ENCODE measurements at places on chromosomes 13 and 19.
A peak's percentile ranks its signal among the peaks of the same experiment; 100 is the strongest.

GRCh38 chr13:113663934-113664333, 3.1 kb upstream of the GRK1 start:
- no peak for DNase-seq

- no peak for DNase-seq
These were observed 5.8 kb downstream of the PCDH9 start for GRCh38 chr13:67224148-67224846.

DNA sequence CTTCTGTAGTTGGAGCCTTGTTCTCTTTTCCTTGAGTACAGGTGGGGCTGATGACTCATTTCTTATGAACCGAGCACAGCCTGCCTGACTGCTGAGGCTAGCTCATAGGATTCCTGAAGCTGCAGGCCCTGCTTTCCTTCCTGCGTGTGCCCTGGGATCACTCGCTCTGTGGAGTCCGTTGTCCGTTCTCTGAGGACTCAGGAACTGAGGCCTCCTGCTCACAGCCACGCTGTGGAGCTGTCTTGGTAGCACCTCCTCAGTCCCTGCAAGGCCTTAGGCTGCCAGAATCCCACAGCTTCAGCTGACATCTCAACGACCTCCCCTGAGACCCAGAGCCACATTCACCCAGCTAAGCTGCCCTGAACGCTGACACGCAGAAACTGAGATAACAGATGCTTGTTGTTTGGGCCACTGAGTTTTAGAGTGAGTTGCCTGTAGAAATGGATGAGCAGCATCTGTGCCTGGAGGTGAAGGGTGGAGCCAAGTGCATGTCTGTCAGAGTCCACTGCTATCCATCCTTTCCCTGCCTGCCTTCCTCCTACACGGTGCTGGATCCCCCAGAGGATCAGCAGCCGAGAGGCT, 72.9 kb downstream of the ARHGEF7 start:
- no peak for DNase-seq

- no peak for DNase-seq
These were observed 5.1 kb downstream of the REEP6 start for GRCh38 chr19:1495799-1496713.

- DNase-seq: no peak
These were observed 183.0 kb downstream of the TSHZ3 start for GRCh38 chr19:31166206-31166605.

- DNase-seq: no peak
These were observed 346.7 kb downstream of the ITGBL1 start for GRCh38 chr13:101799196-101799595.

GRCh38 chr13:73190477-73190876, 131.7 kb downstream of the KLF5 start:
- no peak for DNase-seq

- DNase-seq: no peak
These were observed 16.9 kb upstream of the PARP4 start for GRCh38 chr13:24529478-24529877.

- no peak for DNase-seq
These were observed 12.8 kb downstream of the SCGB2B2 start for GRCh38 chr19:34664168-34664567.

GRCh38 chr19:54096617-54097106, 3.9 kb downstream of the OSCAR start:
- no peak for DNase-seq

DNA sequence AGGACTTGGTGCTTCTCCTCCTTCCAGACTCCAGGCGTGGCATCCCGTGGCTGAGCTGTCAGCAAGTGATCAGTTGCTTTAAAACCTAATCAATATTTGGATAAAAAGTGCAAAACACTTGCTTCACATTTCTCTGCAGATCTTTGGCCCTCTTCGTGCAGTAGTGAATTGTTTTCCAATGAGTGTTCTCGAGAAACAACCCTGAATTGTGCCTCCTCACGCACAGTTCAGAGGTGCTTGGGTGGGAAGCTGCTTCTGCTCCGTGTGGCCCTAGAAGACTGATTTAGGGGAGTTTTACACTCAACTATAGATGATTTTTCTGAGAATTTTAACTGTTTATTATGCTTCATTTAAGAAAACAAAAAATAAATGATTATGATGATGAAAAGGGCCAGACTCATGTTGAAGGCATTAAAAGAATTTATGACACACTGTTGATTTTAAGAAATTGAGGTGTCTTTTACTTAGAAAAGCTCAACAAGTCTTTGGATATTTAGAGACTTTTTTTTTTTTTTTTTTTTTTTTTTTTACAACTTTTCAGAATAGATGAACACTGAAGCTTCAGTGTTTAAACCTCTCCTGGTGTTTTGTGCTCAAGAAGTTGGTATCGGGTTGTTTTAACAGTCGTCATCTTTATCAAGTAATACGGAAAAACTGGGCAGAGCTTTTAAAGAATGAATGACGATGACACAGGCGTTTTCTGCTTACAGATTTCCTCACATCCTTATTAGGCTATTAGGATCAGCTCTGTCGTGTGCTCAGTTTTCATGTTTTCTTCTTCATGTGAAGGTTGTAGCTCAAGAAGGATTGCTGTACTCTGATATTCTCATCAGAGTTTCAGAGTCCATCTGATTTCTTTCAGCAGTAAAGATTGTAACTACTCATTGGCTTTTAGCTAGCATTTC, 39.5 kb upstream of the TEX29 start:
- no peak for DNase-seq

GRCh38 chr19:13181747-13182388, 31.7 kb downstream of the IER2 start:
- peak; percentile 65 for DNase-seq

DNA sequence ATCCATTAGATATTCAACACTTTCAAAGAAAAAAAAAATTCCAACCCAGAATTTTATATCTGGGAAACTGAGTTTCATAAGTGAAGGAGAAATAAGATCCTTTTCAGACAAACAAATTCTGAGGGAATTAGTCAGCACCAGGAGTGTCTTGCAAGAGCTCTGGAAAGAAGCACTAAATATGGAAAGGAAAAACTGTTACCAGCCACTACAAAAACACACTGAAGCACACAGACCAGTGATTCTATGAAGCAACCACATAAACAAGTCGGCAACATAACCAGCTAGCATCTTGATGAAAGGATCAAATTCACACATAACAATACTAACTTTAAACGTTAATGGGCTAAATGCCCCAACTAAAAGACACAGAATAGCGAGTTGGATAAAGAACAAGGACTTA, 368.4 kb upstream of the MIR17HG start:
- DNase-seq: no peak

DNA sequence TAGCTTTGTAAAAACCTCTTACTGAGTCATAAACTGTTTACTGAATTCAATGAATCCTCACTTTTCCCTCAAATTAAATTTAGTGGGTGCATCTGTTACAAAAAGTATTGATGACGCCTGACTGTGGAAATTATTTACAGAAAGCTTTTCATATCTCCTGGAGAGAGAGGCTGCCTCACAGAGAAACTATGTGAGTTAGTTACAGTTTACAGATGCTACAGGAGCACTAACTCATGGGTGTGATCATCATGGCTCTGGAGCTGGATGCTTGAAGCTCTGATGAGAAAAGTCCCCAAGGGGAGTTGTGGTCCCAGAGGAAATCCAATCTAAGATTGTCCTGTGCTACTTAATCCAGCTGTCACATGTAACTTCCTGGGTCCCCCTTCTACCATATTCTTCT, 590.8 kb downstream of the LMO7 start:
- no peak for DNase-seq

DNA sequence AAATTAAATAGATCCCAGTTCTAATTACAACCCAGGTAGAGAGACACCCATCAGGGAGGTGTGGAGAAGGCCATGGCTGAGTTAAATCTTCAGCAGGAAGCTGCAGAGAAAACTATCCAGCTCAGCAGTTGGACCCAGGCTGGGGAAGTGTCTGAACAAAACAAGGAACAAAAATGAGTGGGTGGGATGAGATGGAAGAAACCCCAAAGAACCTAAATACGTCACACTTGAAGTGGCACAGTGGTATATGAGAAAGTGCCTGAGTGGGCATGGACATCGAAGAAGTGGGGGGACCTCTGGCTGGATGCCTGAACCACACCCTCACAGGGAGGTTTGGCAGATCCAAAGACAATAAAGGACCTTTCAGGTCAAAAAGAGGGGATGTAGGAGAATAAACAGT, 3.5 kb upstream of the EPHX3 start:
- DNase-seq: no peak

DNA sequence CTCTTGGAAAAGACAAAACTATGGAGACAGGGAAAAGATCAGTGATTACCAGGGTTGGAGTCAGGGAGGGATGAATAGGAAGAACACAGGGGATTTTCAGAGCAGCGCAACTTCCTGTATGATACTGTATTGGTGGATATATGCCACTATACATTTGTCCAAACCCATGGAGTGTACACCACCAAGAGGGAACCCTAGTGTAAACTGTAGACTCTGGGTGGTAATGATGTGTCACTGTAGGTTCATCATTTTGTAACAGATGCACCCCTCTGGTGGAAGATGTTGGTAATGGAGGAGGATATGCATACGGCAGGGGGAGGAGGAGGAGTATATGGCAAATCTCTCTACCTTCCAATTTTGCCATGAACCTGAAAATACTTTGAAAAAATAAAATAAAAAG, 68.1 kb downstream of the UFM1 start:
- no peak for DNase-seq

- no peak for DNase-seq
These were observed 881.1 kb downstream of the PCDH9 start for GRCh38 chr13:66348745-66349690.

DNA sequence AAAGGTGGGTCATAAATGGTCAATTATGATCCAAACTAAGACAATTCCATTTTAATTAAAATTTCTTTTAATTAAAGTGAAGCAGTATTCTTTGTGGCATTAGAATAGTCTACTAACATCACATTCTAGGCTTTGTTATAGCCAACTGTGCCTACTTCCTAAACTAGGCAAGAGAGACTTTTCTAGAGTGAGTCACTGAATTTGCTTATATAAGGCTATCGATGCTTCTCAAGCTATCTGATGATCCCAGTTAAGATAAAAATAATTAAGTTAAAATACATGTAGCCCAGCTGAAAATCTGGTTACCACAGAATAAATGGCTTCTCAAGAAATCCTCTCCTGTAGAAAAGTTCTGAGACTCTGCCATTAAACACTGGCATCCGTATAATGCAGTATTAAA, 12.5 kb downstream of the ANKRD10 start:
- no peak for DNase-seq

GRCh38 chr13:30690282-30691188, 44.8 kb upstream of the ALOX5AP start:
- DNase-seq: peak; percentile 24

- DNase-seq: no peak
These were observed 172.2 kb downstream of the KCNRG start for GRCh38 chr13:50187352-50188029.

DNA sequence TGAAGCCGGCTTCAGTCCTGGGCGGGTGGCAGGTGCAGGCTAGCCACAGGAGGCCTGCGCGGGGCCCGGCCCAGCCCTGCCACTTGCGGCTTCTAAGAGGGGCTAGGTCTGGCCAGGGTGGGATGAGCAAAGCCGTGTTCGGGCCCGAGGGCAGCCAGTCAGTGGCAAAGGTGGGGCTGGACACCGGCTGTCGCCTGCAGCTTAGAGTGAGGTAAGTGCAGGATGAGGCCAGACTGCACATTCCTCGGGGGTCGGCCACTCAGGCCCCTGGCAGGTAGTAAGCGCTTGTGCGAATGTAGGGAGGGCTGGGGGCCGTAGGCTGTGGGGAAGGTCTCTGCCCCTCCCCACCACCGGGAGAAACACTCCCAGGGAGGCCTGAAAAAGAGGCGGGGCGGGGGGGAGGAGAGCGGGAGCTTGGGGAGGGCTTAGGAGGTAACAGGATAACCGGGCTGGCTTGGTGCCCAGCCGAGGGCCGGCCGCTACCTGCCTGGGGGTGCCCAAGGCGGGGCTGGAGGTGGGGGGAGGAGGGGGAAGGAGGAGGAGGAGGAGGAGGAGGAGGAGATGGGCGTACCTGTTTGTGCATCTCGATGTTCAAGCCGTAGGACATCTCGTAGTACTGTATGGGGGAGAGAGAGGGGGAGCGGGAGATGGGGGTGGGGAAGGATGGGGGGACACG, 6.4 kb downstream of the TLE5 start:
- DNase-seq: no peak

- no peak for DNase-seq
These were observed 17.4 kb upstream of the POU2F2 start for GRCh38 chr19:42149447-42150202.

DNA sequence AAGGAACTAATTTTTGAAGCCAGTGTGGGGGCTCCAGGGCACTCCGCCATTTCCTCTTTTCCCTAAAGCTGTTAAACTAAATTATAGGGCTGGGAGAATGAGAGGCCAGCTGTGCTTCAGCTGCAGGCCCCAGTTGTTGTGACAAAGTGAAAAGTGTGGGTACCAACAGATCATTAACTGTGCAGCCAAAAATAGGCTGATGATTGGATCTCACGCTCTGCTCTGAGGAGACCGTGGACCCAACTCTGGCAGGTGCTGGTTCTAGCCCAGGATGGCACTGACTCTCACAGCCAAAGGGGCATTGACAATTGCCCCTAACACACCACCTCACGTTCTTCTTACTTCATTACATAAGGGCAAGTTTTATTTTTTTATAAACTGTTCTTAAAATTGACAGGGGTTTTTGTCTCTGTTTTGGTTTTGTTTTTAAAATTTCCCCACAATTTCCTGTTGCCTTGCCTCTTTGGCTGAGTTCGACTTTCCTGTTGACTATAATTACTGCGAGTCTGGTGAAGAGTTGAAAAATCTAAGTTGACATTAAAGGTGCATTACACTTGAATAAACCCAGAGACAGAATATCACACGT, 391.0 kb downstream of the FGF9 start:
- no peak for DNase-seq

GRCh38 chr19:17116996-17117702, 41.6 kb downstream of the MYO9B start:
- DNase-seq: no peak

- no peak for DNase-seq
These were observed 110.8 kb downstream of the TNFRSF19 start for GRCh38 chr13:23680845-23681669.

GRCh38 chr13:110298505-110299282, 8.3 kb downstream of the COL4A1 start:
- DNase-seq: no peak

DNA sequence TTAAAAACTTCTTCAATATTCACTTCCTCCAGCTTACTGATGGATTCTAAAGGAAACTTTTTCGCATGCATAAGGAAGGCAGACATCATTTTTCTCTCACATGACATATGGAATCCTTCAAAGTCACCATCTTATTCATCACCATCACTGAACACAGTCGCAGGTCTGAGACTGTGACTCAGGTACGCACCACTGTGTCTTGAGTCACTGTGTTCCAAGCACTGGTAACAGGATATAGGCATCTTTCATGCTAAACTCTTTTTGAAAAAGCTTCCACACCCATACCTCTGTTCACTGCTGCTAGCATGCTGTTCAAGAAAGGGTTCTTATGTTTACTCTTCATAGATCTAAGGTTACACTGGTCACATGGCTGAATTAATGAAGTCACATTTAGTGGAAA, 67.0 kb upstream of the SIAH3 start:
- no peak for DNase-seq

GRCh38 chr13:28325022-28325421, 169.9 kb downstream of the FLT1 start:
- DNase-seq: no peak

GRCh38 chr19:55085923-55086715, 10.4 kb downstream of the EPS8L1 start:
- DNase-seq: no peak

GRCh38 chr13:61600360-61601033, 184.8 kb upstream of the PCDH20 start:
- DNase-seq: no peak

Measured in T-helper 2 cell (primary cell).